ENCODE measurements at places on chromosomes 12 and 14. TPM values are rescaled to one million over a fixed set of nuclear protein-coding genes. Genes with fewer than 3 reads are reported as not detected.

DNA sequence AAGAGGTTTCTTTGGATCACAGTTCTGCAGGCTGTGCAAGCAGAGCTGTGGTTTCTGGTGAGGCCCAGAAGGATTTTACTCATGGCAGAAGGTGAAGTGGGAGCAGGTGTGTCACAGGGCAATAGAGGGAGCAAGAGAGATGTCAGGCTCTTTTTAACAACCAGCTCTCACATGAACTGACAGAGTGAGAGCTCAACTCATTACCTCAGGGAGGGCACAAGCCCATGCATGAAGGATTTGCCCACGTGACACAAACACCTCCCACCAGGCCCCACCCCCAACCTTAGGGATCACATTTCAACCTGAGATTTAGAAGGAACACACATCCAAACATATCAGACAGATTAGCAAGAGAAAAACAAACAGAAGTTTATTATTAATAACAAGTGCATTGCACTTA lies 470.4 kb downstream of the GALC start:
- H3K36me3 ChIP-seq, result no peaks in the 10 kb centered on the region
- no peak overlapping the region for H3K4me3 ChIP-seq
- no peaks in the 10 kb centered on the region for H3K27me3 ChIP-seq
- DNase-seq, result no peak
- H3K4me1 ChIP-seq, result no peaks in the 10 kb centered on the region

- H3K27ac ChIP-seq, result no peak overlapping the region
- DNase-seq, result no peak
- peaks cover 10% of the 10 kb centered on the region for H3K27me3 ChIP-seq
- no peaks in the 10 kb centered on the region for H3K4me1 ChIP-seq
Measured at GRCh38 chr12:82555699-82556098, 131.0 kb upstream of the TMTC2 start.

Gene AQP2
- not detected for total RNA-seq

- peaks cover 10% of the 10 kb centered on the region for H3K27me3 ChIP-seq
- no peak overlapping the region for H3K4me3 ChIP-seq
- H3K4me1 ChIP-seq, result no peaks in the 10 kb centered on the region
- no peak for DNase-seq
Measured at GRCh38 chr12:119885549-119885948, 8.4 kb upstream of the CIT start.

DNA sequence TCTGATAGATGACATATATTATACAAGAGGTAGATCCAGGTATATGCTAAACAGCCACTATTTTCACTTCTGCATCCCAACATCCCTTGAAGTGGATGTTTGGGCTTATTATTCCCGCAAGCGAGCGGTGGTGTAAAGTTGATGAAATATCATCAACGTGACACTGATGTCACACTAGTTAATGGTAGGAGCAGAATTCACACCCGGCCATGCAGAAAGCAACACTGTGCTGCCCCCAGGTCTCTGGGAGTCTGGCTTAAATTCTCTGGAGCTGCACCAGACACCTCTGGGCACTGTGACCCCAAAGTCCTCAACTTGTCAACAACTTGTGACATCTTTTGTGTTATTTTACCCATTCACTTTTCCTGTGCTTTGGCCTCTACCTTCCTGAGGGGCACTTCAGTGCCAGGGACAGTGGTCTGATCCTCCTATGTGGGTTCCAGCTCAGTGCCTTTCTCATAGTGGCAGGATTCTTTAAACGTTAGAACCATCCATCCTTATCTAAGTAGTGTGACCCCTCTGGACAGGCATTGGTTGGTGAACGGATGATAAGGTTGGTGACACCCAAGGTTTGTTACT lies 952 bp downstream of the DRAM1 start:
- H3K36me3 ChIP-seq, result no peaks in the 10 kb centered on the region
- peak overlapping the region; percentile 95 for H3K27ac ChIP-seq
- H3K4me3 ChIP-seq, result peak overlapping the region; percentile 97
- no peaks in the 10 kb centered on the region for H3K27me3 ChIP-seq
- H3K4me1 ChIP-seq, result peaks cover 18% of the 10 kb centered on the region

GRCh38 chr12:88371416-88372183 lies 208.7 kb downstream of the KITLG start:
- H3K4me3 ChIP-seq, result no peak overlapping the region
- no peaks in the 10 kb centered on the region for H3K4me1 ChIP-seq
- H3K27me3 ChIP-seq, result peaks cover 5% of the 10 kb centered on the region
- no peaks in the 10 kb centered on the region for H3K36me3 ChIP-seq
- H3K27ac ChIP-seq, result no peak overlapping the region

Gene VWF
- 0.08 TPM for total RNA-seq

Gene TAS2R31
- total RNA-seq, result 2.8 TPM

Gene MYO1H
- total RNA-seq, result not detected

DNA sequence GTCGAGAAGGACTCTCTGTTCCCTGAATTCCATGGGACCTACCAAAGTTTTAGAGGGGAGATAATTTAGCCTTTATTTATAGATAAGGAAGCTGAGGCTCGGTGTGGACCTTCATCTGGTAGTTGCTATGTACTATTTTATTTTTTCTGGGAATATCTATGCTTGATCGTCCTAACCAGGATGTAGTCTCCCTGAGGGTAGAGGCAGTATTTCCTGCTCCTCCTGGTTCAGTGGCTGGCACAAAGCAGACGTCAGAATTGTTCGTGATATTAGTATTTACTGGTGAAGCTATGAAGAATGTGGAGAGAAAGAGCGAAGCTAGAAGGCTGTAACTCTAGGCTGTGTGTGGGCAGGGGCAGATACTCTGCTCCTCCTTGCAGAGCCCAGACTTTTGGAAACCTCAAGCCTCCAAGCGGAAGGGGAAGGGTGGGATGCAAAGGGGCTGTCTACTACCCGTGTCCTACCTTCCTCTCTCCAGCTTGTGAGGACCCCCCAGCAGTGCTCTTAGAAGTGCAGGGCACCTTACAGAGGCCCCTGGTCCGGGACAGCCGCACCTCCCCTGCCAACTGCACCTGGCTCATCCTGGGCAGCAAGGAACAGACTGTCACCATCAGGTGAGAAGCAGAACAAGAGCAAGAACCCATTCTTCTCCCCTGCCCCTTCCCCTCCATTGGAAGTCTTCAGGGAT lies 1.4 kb downstream of the LRP10 start:
- peak overlapping the region; percentile 90 for H3K4me3 ChIP-seq
- DNase-seq, result no peak
- peaks cover 24% of the 10 kb centered on the region for H3K4me1 ChIP-seq
- H3K27me3 ChIP-seq, result no peaks in the 10 kb centered on the region
- H3K27ac ChIP-seq, result peak overlapping the region; percentile 89

DNA sequence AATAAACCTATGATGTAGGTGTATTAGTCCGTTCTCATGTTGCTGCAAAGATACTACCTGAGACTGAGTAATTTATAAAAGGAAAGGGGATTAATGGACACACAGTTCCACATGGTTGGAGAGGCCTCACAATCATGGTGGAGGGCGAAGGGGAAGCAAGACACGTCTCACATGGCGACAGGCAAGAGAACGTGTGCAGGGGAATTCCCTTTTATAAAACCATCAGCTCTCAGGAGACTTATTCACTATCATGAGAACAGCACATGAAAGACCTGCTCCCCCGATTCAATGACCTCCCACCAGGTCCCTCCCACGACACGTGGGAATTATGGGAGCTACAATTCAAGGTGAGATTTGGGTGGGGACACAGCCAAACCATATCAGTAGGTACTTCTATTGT lies 58.7 kb upstream of the DICER1 start:
- no peaks in the 10 kb centered on the region for H3K4me1 ChIP-seq
- no peak overlapping the region for H3K27ac ChIP-seq

- H3K4me1 ChIP-seq, result no peaks in the 10 kb centered on the region
- no peaks in the 10 kb centered on the region for H3K36me3 ChIP-seq
- peaks cover 5% of the 10 kb centered on the region for H3K27me3 ChIP-seq
- H3K27ac ChIP-seq, result no peak overlapping the region
- no peak for DNase-seq
Measured at GRCh38 chr14:53881161-53881871, 75.3 kb downstream of the BMP4 start.

DNA sequence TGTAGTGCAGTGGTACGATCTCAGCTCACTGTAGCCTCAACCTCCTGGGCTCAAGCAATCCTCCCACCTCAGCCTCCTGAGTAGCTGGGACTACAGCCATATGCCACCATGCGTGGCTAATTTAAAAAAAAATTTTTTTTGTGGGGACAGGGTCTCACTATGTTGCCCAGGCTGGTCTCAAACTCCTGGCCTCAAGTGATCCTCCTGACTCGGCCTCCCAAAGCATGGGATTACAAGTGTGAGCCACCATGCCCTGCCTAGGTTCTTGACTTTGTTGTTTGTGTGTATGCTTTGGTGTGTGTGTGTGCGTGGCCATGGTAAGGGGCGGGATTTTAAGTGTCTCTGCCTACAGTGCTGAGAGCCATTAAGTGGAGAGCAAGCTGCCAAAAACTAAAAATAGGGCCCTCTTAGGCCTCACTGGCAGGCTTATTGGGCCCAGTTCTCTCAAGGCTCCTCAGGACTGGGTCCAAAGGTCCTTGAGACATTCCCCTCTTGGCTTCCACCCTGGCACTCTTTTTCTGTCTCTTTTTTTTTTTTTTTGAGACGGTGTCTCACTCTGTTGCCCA lies 5.1 kb downstream of the COX14 start:
- H3K36me3 ChIP-seq, result no peaks in the 10 kb centered on the region
- no peak for DNase-seq
- peaks cover 58% of the 10 kb centered on the region for H3K4me1 ChIP-seq

Gene TOMM20L
- total RNA-seq, result not detected

GRCh38 chr14:50030036-50030435 lies 86.3 kb downstream of the VCPKMT start:
- no peak for DNase-seq
- H3K4me1 ChIP-seq, result peaks cover 20% of the 10 kb centered on the region
- H3K27ac ChIP-seq, result no peak overlapping the region
- H3K36me3 ChIP-seq, result peaks cover 38% of the 10 kb centered on the region
- H3K4me3 ChIP-seq, result no peak overlapping the region

- peaks cover 14% of the 10 kb centered on the region for H3K4me1 ChIP-seq
- DNase-seq, result no peak
- no peaks in the 10 kb centered on the region for H3K36me3 ChIP-seq
- no peak overlapping the region for H3K27ac ChIP-seq
Measured at GRCh38 chr12:116389990-116390389, 112.5 kb upstream of the MED13L start.

- no peak overlapping the region for H3K4me3 ChIP-seq
- DNase-seq, result no peak
Measured at GRCh38 chr12:99151744-99152143, 495.8 kb upstream of the GARIN6 start.

Gene CLEC4E
- not detected for total RNA-seq

DNA sequence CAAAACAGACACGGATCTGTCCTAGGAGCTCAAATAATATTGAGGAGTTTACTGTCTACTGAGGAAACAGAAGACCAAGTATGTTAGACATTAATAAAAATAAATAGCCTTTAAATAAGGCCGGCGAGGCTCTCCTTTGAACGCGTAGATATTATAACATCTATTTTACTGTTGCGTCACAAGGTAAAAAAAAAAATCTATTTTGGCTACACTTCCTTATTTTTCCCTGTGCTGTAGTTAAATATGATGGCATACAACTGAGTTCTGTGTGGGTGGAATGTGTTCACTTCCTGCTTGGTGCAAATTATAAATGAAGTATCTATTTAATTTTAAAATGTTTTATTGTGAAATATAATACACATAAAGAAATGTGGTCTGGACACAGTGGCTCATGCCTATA lies 17.2 kb upstream of the RAD52 start:
- no peak overlapping the region for H3K4me3 ChIP-seq
- no peaks in the 10 kb centered on the region for H3K36me3 ChIP-seq
- no peak overlapping the region for H3K27ac ChIP-seq
